ENCODE measurements at places on chromosomes 1 and 21.
A peak's percentile ranks its signal among the peaks of the same experiment; 100 is the strongest.

- DNase-seq = no peak
Observed at GRCh38 chr1:219398815-219399396, 214.0 kb downstream of the ZC3H11B start.

GRCh38 chr21:32298658-32299081 lies at the start of gene MRAP:
Gene MRAP, plus strand, starts transcription at chr21:32298855. Its CDS starts 117 bp downstream, at chr21:32298972.
- DNase-seq = no peak

DNA sequence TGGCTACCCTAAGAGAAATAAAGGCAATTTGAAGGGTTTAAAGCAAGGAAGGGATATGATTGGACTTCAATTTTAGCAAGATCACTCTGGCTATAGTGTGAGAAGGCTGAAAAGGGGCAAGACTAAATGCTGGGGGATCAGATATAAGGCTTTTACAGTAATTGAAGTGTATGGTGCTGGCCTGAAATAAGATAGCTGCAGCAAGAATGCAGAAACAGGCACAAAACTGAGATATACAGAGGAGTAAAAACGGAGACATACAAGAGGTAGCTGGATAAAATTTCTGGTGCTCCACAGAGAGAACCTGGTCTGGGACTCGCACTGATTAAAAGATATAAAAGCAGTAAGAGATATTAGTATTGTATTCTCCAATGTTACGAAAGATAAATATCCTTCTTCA lies 92.0 kb downstream of the DENND1B start:
- no peak for DNase-seq

DNA sequence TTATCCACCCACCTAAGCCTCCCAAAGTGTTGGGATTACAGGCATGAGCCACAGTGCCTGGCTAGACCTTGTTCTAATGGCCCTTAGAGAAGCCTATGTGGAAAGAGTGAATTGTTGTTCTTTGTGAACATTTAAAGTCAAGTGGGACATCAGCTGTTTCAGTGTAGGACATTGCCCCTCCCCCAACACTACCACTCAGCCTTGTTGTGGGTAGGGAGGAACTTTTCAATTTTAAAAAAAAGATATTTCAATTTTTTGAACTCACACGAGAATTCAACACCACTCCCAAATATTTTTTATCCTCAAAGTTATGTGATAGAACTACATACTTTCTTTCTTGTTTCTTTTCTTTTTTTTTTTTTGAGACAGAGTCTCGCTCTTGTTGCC lies 36.7 kb upstream of the TMEM222 start:
- no peak for DNase-seq

GRCh38 chr1:4075436-4076225 lies 175.6 kb upstream of the C1orf174 start:
- no peak for DNase-seq

GRCh38 chr1:116739371-116740012 lies 14.7 kb upstream of the CD2 start:
- DNase-seq = no peak

GRCh38 chr1:203353486-203353885 lies 2.6 kb upstream of the FMOD start:
- no peak for DNase-seq

- DNase-seq = no peak
Observed at GRCh38 chr21:44383216-44383615, 29.8 kb downstream of the TRPM2 start.

DNA sequence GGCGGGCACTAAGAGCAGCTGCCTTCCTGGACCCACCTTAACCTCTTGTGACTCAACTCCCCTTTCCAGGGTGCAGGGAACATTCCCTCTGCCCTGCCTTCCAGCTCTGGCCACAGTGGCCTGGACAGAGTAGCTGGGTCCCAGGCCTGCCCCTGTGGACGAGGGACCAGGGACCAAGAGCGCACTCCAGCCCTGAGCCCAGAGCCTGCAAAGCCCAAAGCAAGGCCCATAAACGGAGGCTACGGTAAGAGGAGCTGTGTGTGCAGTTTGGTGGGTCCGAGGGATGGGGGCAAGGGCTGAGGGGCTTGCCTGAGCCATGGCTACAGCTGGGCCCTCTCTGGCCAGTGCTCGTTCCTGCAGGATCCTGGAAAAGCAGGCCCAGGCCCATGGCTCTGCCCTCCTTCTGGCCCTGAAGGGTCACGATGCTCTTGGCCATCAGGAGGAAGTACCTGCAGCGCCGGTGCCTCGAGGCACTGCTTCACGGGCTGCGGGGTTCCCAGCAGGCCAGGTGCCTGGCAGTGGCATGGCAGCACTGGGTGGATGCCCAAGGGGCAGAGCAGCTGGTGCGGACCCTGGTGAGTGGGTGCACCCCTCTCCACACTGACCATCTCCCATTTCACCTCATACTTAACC lies 17.8 kb downstream of the MTHFR start:
- DNase-seq = no peak

DNA sequence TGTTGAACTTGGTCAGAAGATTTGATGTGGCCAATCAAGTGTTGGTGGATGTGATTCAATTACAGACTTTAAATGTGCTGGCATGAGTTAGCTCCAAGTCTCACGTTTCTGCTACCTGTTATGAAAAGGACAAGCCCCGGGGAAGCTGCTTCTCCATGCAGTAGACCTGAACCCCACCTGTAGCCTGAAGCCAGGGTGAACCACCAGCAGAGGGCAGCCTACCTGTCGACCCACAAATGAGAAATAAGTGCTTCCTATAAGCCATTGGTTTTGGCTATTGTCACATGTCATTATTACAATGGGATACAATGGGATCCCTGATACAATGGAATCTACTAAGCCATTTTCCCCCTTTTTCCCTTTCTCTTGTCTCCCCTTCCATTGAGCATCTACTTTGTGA lies 230.2 kb downstream of the PRDM2 start:
- DNase-seq = no peak

DNA sequence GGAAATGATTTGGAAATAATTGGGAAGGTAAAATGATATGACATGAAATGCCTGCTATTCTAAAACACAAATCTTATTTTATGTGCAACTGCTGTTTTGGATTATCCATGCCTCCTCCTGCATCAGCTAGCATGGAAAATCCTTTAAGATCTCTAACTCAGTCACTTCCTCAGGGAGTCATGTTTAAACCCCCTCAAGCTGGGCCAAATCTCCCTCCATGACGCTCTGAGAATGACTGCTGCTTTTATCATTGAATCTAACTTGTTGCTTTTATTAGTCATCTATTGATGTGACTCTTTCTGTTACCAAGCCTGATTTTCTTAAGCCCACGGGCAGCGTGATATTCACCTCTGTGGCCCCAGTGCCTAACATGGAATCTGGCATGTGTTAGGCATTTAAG lies 324.8 kb downstream of the DISC1 start:
- DNase-seq = no peak

DNA sequence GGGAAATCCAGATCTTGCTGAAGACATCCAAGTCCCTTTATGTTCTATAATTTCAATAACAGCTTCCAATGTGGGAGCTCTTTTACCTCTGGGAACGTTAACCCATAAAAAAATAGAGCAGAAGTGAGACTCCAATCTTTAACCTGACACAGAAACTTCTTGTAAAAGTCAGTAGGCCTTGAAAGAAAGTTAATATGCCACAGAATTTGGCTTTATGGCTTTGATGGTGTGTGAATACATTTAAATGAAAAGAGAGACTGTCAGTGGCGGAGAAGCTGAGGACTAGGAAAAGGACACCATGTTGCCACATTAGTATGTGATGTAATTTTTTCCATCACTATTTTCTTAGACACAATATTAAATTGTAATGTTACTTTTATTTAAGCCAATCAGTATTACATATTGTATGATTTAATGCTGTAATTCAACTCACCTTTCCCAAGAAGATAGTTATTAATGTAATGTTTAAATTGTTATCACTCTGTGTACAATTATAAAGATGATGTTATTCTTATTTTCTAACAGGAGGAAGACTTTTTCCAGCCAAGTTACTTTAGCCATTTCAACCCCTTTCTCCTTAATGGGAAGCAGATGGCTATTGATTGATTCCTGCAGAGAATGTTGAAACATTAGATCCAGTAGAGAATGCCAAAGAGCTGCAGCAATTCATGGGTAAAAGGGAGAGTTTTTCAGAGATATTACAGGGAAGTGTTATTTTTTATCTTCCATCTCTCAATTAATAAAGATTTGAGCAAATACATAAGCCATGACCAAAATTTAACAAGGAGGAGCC lies 17.5 kb upstream of the CLDN8 start:
- no peak for DNase-seq

- DNase-seq = no peak
Observed at GRCh38 chr21:39637971-39638240, 25.2 kb downstream of the B3GALT5 start.

- DNase-seq = no peak
Observed at GRCh38 chr1:190303501-190303900, 174.2 kb downstream of the BRINP3 start.

- DNase-seq = no peak
Observed at GRCh38 chr1:231727171-231727570, 100.6 kb downstream of the DISC1 start.

DNA sequence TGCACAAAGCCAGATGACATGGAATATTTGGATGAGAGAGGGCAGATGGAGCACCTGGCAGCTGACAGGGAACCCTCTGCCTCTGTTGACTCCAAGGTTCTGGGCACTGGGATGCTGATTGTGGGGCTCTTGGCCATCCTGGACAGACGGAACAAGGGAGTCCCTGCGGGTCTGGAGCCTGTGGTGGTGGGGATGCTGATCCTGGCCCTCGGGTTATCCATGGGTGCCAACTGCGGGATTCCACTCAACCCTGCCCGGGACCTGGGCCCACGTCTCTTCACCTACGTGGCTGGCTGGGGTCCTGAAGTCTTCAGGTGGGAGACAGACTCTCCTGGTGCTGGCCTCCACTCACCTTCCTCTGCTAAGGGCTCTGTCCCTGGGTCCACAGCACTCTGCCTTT lies 1.8 kb upstream of the ATP8B2 start:
- no peak for DNase-seq

DNA sequence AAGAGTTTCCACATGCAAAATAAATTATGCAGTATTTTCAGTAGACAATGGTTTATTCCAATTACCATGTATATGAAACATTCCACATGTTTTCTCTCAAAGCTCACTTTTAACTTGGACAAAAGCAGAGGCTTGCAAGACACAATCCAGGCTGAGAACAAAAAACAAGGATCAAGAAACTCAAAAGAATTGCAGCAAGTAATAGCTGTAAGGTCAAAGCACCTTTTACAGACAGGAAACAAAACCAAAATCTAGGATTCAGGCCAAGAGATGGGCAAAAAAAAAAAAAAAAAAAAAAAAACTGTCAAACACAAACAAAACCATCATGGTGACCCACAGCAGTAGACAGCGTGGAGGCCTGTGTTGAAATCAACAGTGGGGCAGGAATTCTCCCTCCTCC lies 9.3 kb downstream of the RGS1 start:
- no peak for DNase-seq

- DNase-seq = peak; percentile 37
Observed at GRCh38 chr21:45970674-45971615, 10.6 kb upstream of the COL6A1 start.

- DNase-seq = no peak
Observed at GRCh38 chr1:156225677-156226014, 12.8 kb downstream of the PMF1 start.

- DNase-seq = no peak
Observed at GRCh38 chr1:25523542-25523941, 19.9 kb upstream of the LDLRAP1 start.

DNA sequence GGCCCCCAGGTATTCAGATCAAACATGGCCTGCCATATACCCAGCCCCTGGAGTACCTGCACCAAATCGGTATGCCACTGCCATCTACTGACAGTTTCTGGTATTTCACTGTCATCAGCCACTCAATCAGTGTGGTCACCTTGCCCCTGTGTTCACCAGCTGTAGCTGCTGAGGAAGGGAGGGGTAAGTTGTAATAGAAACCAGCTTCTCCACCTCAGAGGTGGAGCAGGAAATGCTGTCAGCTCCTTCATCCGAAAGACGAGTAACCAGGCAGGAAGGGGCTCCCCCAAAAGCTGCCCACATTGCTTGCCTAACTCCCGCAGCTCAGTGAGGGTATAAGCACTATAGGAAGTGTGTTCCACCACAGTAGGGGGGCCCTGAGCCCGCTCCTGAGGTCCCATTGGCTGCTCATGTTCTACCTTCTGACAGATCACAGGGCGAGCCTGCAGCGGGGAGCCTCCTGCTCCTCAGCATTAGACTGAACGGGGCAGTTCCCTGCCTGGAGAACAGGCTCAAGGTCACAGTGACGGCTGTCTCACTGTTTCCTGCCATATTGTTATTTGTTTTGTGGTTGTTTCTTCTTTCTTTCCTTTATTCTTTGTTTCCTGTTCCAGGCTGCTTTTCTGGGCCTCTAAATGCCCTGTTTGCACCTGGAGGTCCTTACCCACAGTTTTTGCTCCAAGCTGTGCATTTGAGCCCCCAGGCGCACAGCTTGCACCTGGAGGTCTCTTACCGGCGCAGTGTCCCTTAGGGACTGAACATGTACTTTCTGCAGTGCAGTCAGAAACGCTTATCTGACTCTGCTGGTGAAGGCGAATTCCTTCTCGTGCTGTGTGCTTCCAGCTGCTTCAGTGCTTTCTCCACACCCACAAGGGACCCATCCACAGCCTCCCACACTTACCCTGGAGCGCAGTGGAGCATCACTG lies 1638.3 kb downstream of the MRPL39 start:
- peak; percentile 45 for DNase-seq

- DNase-seq = peak; percentile 1
Observed at GRCh38 chr21:39518055-39518846, 66.5 kb downstream of the SH3BGR start.

DNA sequence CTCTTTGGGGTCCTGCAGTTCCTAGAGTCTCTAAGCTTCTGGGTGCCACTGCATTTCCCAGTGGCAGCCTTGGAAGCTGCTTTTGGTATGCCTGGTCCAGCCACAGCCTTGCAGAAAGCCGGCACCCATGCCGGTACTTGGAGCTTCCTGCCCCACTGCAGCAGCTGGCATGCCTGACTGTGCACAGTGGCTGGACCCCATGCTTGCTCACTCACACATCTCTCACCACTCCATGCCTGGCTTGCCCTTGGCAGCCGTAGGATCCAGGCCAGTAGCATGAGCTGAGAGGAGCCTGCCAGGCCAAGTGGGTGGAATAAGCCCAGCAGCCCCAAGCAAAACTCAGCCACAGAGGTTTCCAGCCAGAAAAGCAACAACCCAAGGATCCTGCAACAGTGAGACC lies 20.3 kb upstream of the FNBP1L start:
- DNase-seq = no peak

GRCh38 chr1:185996211-185996610 lies 262.0 kb downstream of the HMCN1 start:
- DNase-seq = no peak

GRCh38 chr21:36881228-36881627 lies 85.2 kb downstream of the HLCS start:
- no peak for DNase-seq

Data from stimulated activated CD4-positive, alpha-beta T cell treated with anti-CD3 and anti-CD28 coated beads, Interleukin-1b, Interleukin-23, amount 100 ng/mL, for 1 hour (primary cell).